ENCODE measurements at places on chromosomes 6 and 20.

DNA sequence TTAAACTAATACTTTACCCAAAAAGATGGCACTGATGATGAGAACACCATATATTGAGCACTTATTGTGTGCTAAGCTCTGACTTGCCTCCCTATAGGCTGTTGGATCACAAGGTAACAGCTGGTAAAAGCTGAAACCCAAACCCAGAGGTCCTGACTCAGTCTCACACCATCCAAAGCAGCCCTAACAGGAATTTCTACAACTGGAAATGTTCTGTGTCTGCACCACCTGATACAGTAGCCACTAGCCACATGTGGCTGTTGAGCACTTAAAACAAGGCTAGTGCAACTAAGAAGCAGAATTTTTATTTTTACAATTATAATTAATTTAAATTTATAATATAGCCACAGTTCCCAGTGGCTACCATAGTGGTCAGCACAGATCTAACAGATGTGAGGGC, 15.6 kb upstream of the MATN4 start:
- no peak for DNase-seq

- no peak for DNase-seq
Measured at GRCh38 chr6:26195924-26196845, 109.0 kb downstream of the HFE start.

- peak; percentile 15 for DNase-seq
Measured at GRCh38 chr6:15462717-15463525, 199.9 kb downstream of the DTNBP1 start.

DNA sequence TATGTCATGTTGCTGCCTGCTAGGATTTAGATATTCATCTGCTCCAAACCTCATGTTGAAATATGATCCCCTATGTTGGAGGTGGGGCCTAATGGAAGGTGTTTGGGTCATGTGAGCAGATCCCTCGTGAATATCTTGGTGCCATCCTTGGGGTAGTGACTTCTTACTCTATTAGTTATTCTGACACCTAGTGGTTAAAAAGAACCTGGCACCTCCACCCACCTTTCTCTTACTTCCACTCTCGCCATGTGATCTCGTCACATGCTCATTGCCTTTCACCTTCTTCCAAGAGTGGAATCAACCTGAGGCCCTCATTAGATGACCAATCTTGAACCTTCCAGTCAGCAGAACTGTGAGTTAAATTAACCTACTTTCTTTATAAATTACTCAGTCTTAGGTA, 549.4 kb upstream of the SYNCRIP start:
- DNase-seq = no peak

GRCh38 chr6:117441824-117442264, 16.1 kb upstream of the ROS1 start:
- DNase-seq = no peak

GRCh38 chr20:58894652-58895447, 42.3 kb downstream of the GNAS start:
- DNase-seq = no peak

DNA sequence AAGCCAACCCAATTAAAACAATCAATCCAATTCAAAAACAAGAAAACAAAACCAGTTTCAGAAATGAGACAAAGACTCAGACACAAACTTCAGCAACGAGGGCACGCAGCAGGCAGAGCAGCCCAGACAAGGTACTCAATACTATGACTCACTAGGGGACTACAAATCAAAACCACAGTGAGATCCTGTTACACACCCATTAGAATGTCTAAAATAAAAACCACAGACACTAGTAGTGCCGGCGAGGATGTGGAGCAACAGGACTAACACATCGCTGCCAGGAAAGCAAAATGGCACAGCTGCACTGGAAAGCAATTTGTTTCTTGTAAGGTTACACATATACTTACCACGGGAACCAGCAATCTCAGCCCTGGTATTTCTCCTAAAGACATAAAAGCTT, 28.4 kb upstream of the MAS1L start:
- DNase-seq = no peak

DNA sequence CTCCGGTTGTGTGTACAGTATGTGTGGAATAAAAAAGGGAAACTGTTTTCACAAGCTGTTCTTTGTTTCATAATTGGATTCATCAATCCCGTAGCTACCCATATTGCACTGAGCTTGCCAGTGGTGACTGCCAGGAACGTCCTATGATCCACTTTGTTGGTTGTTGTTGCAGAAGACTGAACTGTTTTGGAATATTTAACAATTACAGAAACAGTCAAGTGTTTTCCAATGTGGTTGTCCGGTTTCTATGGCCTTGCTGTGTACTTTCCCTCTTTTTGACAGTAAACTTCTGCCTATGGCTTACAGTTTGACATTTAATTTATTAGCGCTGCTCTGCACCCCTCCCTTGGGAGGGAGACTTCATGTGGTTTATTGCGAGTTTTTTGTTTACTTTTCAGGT, 141.2 kb downstream of the DTNBP1 start:
- no peak for DNase-seq

DNA sequence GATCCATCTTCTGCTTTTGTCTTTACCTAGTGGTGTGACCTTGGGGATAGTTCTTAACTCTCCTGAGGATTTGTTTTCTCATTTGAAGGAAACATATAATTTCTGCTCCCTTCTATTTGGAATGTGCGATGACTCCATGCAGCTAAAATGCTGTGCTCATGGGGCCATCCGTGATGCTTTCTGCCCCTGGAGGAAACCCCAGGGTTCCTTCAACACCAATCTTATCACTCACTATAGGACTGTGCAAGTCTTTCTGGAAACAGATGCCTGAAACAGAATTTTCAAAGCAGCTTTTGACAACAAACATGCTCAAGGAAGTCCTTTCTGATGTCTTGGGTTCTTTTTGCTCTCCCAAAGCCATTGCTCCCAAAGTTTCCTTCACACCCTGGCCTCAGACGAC, 128.8 kb upstream of the GGTLC1 start:
- DNase-seq = no peak

- DNase-seq = no peak
Measured at GRCh38 chr6:88840796-88841539, 122.5 kb downstream of the RNGTT start.

GRCh38 chr6:93177438-93177837, 241.9 kb downstream of the EPHA7 start:
- DNase-seq = no peak

DNA sequence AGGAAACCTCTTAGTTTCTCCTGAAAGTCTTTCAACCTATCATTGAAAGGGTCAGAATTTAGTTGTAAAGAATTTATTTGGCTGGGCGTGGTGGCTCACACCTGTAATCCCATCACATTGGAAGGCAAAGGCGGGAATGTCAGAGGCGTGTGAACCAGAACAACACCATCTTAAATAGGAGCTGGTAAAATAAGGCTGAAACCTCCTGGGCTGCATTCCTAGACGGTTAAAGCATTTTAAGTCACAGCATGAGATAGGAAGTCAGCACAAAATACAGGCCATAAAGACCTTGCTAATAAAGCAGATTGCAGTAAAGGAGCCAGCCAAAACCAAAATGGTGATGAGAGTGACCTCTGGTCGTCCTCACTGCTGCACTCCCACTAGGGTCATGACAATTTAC, 29.6 kb downstream of the OR2B2 start:
- DNase-seq = no peak

GRCh38 chr6:67663105-67663895, 971.8 kb upstream of the ADGRB3 start:
- DNase-seq = no peak

DNA sequence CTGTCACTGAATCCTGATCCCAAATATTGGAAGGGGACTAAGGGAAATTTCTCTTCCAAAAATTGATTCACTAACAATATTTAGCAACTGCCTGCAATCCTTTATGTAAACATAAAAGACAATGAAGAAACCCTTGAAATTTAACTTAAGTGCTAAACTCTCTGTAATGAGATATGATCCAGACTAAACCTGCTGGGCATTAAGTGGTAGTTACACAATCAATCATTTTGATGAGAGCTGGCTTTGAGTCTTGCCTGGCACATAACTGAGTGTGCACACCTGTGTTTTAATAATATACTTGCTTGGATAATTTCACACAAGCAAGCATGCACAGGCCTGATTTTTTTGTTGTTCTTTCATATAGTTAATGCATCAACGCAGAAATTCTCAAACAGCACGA, 9.8 kb upstream of the ZFP64 start:
- DNase-seq = no peak

DNA sequence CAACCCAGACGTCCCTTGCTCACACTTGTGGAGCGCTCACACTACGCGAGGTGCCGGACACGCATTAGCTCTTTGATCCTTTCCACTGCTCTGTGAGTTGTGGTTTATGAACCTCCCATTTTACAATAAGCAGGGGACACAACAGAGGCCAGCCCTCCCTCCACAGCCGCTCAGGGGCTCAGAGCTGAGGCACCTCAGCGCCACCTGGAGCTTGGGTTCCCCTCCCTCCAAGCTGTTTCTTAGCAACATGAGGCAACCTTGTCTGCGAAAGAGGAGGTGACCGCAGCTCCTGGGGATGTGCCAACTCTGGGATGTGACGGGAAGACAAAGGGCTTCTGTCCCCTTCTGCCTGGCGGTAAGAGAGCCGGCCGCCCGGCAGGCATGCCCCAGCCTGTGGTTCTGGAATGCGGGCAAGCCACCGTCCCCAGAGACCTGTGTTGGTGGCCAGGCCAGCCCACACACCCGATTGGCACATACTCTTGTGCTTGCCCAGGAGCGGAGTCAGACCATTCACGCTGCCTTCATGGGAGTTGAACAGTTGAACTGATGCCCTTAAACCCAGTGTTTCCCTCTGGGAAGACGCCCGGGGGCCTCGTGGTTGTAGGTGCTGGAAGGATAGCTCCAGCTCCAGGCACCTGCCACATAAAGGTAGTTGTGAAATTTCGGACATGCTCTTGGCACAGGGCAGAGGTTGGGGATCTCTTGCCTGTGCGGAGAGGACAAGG, 44.5 kb downstream of the RBM38 start:
- no peak for DNase-seq

DNA sequence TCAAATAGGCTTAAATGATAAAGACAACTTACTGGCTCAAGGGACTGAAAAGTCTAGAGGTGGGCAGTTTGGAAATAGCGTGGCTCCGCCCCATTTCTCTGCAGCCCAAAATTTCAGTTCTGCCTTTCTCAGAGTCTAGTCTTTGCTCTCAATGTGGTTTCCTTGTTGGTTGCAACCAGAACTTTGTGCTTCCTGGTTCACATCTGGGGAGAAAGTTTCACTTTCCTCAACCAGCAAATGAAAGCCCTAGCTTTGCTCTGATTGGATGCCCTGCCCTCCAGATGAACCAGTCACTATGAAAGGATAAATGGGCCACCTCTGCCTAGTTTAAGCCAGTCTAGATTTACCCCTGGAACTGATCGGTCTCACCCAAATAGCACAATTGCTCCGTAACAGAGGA, 14.9 kb downstream of the SYCP2L start:
- no peak for DNase-seq

- DNase-seq = peak; percentile 40
Measured at GRCh38 chr6:159254186-159254585, 85.0 kb downstream of the FNDC1 start.

GRCh38 chr20:57930351-57930750, 220.5 kb upstream of the PMEPA1 start:
- DNase-seq = no peak

DNA sequence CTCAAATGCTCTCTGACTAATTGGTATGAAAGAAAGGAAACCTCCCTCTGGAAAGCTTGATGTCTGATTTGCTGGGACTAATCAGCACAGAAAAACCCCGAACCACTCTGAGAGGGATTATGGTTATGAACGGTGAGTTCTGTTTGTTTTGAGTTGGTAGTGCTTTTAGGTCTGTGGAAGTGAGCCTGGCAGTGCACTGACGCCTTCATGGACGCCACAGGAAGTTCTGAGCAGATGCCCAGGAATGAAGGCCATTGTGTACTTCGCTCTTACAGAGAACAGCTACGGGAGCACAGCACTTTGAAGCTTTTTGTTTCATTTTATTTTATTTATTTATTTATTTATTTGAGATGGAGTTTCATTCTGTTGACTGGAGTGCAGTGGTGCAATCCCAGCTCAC, 754.1 kb downstream of the QKI start:
- DNase-seq = no peak

- no peak for DNase-seq
Measured at GRCh38 chr20:31990641-31991338, 19.4 kb upstream of the CCM2L start.
